ENCODE measurements at places on chromosomes 2 and 18.

DNA sequence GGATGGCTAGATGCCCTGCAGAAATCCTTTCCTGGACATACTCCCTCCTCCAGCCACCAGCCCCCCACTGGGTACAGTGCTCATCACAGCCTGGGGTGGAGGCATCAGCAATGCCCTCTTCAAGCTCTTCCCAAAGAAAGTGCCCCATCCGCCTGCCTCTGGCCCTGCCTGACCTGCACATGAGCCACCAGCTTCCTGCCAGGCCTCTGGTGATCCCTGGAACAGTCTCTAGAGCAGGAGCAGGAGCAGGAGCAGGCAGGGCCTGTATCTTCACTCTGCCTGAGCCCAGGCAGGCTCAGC, 54.1 kb upstream of the CAB39 start:
- DNase-seq = no peak

DNA sequence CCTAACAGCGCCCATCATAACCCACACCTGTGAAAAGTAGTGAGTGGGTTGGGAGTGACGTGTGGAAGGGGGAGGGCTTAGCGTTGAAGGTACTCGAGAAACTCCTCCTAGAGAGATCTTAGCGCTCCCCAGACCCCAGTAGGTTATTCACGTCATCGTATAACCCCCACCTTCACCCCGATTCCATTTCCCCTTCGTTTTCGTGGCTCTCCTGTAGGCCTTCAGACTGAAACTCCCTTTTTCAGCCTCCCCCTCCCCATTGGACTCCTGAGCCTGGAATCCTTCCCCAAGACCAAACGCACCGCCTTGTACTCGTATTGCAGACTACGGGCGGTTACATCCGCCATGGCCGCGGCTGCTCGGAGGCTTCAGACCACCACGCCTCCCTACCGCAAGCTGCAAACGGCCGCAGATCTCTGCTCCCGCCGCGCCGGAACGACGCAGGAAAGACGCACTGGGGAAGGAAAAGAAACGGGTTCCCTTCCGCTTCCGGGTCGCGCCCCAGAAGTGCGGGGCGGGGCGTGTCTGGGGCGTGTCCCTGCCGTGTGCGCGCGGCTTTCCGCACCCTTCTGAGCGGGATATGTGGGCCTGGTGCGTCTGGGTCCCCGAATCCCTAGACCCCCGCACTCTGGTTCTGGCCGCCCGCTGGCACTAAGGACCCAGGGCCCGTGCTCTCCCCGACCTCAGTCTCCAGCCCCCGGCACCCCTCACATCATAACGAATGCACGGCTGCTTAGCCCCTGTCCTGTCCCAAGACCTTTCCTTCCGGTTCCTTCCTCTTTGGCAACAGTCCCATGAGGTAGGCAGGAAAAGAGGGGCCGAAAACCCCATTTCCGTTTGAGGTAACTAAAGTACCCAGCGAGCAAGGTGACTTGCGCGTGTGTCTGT, at the start of gene SNRNP200:
TSS of gene SNRNP200 (minus strand) at position 456 of the 888 bp plus-strand sequence. CDS start at position 347, 109 bp downstream.
- peak; percentile 84 for DNase-seq

- no peak for DNase-seq
These were observed 339.5 kb upstream of the GCFC2 start for GRCh38 chr2:76050196-76050595.

DNA sequence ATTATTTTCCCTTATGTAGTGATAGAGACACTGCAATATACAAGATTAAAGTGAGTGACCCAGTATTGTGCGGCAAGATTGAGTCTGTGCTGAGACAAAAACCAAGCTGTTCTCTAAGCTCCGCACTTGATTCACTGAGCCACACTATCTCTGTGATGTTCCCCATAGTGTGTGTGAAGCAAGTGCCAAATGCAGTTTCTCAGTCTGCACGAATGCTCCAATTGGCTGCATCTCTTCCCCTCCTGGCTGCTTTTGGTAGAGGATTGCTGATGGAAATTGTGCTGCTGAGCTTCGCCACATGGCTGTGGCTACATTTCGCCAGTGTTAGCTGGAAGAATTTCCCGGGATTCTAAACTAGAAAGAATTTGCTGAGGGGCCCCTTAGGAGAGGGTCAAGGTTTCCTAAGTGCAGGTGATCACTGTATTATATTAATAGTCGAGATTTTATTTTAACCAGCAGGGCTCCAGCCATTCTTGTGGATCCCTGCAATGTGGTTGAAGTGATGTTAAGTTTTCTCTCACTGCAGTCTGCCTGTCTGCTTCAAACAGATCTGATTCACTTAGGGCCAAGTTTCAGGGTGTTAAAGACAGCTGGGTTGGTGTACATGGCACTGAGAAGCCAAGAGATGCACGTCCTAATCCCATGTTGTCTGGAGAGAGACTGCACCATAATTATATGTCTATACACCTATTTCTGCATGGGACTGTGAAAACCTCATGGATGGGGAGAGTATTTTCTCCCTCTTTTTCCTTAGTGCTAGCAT, 317.2 kb downstream of the DCC start:
- no peak for DNase-seq

GRCh38 chr2:181626671-181627070, 30.2 kb downstream of the CERKL start:
- no peak for DNase-seq

- DNase-seq = no peak
These were observed 184.9 kb downstream of the AFF3 start for GRCh38 chr2:99957332-99958133.

- no peak for DNase-seq
These were observed 125.3 kb upstream of the ZEB2 start for GRCh38 chr2:144645083-144645778.

DNA sequence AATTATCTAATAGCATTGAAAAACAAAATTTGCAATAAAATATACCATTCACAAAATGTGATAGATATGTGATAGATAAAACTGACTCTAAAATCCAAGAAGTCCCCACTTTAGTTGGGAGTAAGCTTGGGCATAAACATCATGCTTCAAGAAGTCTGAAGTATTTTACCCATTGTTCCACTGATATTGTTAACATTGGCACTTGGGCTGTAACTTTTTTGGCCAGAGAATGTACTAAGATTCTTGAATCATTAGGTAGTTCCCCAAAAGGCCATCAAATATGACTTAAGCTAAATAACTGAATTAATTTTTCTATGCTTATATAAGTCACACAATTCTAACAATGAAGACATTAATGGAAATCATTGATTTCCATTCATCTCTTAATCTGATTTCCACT, 413.6 kb downstream of the CDH2 start:
- DNase-seq = no peak

- no peak for DNase-seq
These were observed 333.4 kb upstream of the KCNH7 start for GRCh38 chr2:163171786-163172530.

GRCh38 chr2:207434306-207434705, 95.5 kb upstream of the CREB1 start:
- no peak for DNase-seq

DNA sequence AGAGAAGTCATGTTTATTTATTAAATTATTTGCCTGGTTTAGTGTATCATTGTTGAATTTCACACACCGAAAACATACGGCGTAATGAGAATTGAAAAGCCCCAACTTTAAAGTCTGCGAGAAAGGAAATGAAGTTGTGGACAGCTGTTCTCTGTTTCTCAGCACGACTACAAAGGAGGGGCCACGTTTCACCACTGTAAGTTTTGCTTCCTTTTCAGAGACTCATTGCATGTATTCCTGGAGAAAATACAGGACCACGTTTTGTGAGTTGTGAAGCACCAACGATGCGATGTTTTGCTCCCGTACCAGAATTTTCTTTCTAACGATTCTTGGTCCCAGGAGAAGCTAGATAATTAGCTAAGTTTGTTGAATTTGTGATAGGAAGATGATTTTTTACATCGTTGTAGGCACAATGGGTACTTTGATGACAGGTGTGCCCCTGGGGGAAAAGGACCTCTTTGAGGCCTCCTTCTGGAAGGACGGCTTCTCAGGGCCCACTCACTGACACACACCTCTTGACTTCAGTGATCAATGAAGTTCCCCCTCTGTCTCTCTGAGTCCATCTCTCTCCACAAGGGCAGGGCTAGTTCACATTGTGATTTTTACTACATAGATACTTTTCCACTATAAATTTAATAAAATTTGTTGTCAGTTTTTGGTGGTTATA, 23.7 kb upstream of the ACKR3 start:
- DNase-seq = no peak

GRCh38 chr2:122643725-122644329, 888.4 kb downstream of the TSN start:
- DNase-seq = no peak

- no peak for DNase-seq
These were observed 1605.3 kb upstream of the ACVR2A start for GRCh38 chr2:146239392-146240135.

DNA sequence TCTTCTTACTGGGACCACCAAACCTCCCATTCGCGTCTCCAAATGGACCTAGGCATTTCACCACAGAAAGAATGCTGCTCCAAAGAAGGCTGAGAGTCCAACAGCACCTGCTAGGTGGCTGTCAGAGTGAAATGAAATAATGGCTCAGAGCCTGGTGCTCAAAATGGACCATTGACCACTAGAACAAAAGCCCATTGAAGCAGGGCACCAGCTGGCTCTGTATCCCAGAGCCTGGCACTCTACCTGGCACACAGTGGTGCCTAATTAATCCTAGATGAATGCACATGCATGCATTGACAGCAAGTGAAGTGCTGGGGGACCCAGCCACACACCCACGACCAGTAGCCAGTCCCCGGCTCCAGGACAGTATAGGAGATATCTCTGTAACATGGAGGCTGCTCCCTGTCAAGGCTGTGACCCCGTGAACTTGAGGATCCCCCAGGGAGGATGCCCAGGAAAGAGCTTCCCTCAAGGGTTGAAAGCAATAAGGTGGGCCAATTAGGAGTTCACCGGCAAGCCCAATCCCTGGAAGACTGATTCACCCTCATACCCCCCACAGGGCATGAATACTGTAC, 261.3 kb downstream of the TNS1 start:
- DNase-seq = no peak

- DNase-seq = no peak
These were observed 9.4 kb downstream of the KHK start for GRCh38 chr2:27095745-27096651.

- DNase-seq = no peak
These were observed 56.9 kb downstream of the BCL2 start for GRCh38 chr18:63262369-63263335.

- no peak for DNase-seq
These were observed 21.8 kb upstream of the RPIA start for GRCh38 chr2:88669482-88670214.

DNA sequence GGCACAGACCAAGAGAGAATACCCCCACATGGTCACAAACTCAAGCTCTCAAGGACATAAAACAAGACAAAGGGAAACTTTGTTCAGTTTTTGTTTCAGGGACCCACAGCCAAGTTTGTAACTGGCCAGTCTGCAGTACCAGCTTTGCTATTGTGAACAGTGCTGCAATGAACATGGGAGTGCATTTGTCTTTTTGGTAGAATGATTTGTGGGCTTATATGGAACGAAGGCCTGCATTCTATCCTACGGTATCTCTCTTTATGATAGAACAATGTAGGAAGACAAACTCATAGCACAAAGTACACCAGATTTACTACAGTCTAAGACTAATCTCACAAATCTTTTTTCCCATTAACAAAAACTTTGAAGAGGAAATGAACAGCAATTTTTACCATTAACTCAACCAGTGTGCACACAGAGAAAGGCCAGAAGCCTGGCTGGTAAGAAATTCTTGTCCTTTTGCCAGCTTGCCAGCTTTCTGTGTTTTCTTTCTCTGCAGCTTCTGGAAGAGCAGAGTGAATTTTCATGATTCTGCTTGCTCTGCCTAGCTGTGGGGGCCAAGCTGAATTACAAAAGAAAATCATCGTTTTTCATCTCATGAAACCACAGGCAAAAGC, 37.1 kb upstream of the FEZ2 start:
- DNase-seq = no peak

DNA sequence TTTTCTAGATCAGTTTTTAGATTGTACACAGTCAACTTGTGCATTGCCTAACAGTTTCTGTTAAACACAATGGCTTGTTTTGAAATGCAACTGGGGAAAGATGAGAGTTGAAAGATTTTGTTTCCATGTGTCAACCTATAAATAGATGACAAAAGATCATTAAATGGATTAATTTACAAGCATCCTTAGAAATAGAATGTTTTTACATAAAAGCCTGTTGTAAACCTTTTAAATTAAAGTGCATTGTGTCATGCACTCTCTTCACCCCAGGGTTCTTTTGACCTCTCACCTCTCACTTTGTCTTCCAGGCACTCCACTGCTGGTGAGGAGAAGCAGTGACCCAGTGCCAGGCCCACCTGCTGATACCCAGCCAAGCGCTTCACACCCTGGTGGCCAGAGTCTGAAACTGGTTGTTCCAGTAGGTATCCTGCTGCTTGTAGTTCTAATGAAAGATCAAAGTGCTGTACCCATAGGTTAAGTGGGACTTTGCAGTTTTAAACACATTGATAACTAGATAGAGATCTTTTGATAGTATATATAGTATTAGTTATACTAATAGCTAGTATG, 502.1 kb downstream of the PARD3B start:
- no peak for DNase-seq

- DNase-seq = no peak
These were observed 107.6 kb downstream of the TRIB2 start for GRCh38 chr2:12824351-12824777.

DNA sequence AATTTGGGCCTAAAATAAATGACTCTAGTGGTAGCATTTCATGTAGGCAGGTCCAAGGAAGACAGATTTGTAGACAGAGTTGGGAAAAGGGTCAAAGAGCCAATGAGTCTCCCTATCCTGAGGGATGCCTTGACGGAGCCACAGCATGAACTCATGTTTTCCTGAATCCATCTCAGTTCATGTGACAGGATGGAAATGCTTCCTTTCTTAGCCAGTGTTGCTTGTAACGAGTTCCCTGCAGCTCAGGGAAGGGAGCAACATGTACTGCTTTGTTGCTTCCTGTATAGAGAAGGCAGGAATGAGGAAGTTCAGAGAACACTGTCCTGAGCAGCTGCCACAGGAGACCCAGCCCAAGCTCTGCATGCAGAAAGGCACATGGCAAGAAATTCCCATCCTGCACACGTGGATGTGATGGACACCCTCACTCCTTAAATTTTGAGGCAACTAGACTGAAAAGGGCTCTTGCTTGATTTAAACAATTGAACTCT, 27.9 kb downstream of the TMEM17 start:
- DNase-seq = no peak

GRCh38 chr2:24080701-24081100, 3.9 kb downstream of the TP53I3 start:
- no peak for DNase-seq

DNA sequence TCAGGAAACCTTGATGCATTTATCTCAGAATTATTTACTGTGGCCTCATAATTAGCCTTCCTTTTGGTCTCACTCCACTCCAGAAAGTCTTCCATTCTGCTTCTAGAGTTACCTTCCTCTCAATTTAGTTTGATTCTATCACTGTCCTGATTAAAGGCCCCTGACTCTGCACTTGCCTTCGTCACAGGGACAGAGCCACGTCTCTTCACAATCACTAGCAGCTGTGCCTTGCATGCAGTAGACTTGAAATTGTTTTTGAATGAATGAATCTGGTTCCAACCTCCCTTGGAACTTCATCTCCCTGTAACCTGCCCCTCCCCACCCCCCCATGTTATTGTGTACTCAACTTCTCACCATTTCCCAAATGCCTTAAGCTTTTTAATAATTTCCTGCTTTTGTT, 52.4 kb downstream of the OSBPL6 start:
- no peak for DNase-seq

Measured in stimulated activated CD4-positive, alpha-beta T cell treated with anti-CD3 and anti-CD28 coated beads, Interleukin-2, amount 100 ng/mL, for 4 hours (primary cell).